GOT3 (cell line): ENCODE measurements at places on chromosomes 7 and 10.

GRCh38 chr10:59814878-59815277, 61.6 kb upstream of the MRLN start:
- DNase-seq: no peak

DNA sequence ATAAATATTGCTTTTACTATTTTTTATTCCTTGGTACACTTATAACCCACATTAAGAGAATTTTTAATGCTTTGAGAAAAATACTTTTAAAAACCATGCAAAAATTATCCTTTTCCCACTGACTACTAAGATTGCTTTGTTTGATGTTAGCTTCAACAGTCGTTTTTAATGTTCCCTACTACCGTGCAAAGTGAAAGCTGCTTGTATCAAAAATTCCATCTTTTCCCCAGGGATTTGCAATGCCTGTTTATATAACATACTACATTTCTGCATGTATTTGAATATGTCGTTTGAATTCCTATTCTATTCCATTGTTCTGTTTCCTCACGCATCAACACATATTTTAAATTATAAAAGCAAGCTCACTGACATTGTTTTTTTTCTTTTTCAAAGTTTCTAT, 54.4 kb downstream of the TFPI2 start:
- no peak for DNase-seq

DNA sequence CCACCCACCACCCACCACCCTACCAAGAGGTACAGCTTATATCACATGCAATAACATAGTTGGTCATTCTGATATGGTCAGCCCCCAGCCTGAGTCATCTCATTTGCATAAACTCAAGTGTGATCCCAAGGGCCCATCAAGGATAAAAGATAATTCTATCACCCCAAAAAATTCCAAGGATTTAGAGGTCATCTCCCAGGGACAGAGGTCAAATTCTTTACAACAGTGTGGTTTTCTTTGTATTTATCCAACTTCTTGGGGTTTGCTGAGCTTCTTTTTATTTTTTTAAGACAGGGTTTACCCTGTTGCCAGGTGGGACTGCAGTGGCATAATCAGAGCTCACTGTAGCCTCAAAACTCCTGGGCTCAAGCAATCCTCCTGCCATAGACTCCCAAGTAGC, 9.4 kb upstream of the GTPBP10 start:
- DNase-seq: no peak

- DNase-seq: no peak
These were observed 55.7 kb upstream of the EFCAB10 start for GRCh38 chr7:105636982-105637381.

DNA sequence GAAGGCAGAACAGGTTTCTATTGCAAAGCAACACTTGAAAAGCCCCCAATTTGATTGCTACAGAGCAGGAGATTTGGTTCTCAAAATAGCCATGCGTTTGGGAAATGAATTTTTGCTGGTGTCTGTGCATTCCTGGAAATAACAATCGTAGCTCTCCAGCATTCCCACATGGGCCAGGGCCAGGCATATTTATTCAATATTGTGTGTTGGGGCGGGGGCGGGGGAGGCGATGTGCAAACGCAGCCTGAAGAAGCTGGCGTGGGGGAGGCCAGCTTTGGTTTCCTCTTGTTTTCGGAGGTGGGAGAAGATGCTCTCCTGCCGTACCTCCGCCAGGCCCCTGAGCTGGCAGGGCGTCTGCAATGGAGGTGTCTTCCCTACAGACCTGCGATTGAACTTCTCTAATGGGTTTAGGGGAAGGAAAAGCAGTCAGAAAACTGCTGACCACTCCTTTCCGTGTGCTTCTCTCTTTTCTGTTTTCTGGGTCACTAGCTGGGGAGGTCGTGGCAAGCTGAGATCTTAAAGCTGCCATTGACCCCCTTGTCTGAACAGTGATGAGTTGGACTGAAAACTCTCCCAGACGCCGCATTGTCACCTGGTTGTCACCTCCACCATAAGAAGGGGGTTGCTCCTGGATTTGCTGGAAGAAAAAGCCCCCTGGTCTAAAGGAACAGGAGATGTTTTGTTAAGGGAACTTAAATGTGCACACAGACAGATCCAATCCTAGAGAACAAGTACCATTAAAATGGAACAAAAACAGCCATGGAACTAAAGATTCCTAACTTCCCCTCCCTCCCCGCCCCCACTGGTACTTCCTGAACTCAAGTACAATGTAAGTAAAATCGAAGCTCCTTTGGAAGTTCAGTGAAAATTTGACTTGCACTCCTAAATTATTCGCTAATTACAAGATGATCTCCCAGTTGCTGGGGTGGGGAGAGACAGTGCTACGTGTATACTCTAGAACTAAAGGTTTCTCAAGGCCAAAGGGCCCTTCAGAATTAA, 56.4 kb upstream of the HABP2 start:
- no peak for DNase-seq

DNA sequence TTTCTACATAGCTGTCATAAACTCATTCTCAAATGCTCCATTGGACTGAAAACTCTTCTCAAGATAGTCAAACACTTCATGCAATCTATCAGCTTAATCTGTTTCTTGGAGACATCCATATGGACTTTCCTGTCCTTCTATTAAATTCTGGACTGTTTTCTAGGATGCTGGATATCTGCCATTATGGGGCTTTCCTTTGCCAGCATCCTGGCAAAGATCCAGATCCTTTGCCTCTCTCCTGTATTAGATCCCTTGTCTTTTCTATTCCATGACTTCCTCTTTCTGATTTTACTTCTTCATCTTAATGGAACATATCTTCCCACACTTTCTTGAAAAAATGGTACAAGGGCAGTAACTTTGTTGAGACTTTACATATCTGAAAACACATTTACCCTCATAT, 35.9 kb upstream of the SKAP2 start:
- no peak for DNase-seq

- no peak for DNase-seq
These were observed 114.4 kb upstream of the CDK1 start for GRCh38 chr10:60663850-60664249.

DNA sequence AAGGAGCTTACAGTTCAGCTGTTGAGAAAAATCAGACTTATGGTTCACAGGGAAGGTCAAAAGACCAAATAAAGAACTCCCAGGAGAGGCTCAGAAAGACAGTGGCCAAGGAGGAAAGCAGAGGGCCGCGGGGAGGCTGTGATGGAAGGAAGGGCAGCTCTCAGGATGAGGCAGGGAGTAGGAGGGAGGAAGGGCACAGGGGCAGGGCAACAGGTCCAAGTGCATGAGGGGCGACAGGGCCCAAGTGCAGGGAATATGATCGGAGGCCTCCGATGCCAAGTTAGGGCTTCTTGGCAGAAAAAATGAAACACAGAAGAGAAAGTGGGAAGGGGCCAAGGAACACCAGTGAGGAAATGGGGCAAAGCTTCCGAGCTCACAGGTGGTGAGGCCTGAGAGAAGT, 13.4 kb upstream of the PNLIPRP2 start:
- no peak for DNase-seq

DNA sequence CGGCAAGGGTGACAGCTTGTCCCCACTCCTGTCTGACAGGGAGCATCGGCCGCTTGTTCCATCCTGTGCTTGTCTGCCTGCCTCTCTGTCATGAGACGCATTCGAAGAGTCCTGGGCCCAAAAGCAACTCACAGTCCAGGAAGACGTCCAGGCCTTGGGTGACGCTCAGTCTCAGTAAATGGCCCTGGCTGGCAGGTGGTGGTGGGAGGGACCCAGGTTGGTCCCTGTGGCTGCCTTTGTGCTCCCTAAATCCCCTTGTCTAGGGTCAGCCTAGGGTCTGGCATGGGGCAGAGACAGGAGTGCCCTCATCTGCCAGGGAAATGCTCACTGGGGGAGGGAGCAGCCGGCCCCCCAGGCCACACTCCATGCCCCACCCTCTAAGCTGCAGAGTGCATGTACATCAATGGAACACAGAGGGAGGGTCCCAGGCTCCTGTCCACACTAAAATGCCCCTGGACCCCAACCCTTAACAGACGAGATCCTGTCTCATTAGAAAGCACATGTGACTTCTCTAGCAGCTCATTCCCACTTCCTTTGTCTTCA, 295.2 kb upstream of the ZNF32 start:
- DNase-seq: no peak

GRCh38 chr10:101536800-101537199, 51.3 kb downstream of the POLL start:
- DNase-seq: no peak

- no peak for DNase-seq
These were observed 600.4 kb downstream of the KCNMA1 start for GRCh38 chr10:77036993-77037734.

GRCh38 chr10:9811601-9812000, 1206.1 kb upstream of the CELF2 start:
- no peak for DNase-seq

GRCh38 chr7:16463520-16463919, 2.0 kb downstream of the SOSTDC1 start:
- DNase-seq: no peak

- peak; percentile 76 for DNase-seq
These were observed 6.4 kb downstream of the MAFK start for GRCh38 chr7:1536743-1537534.
